ENCODE measurements at places on chromosomes 3 and 15. TPM values are rescaled to one million over a fixed set of nuclear protein-coding genes. Genes with fewer than 3 reads are reported as not detected.

The C15orf61 gene
- total RNA-seq: 2.9 TPM

The SPINT1 gene
- 29.7 TPM for total RNA-seq

The TMEM42 gene
- total RNA-seq: 18.6 TPM

The CACNA1D gene
- not detected for total RNA-seq

The NOX5 gene
- not detected for total RNA-seq

The SLC6A1 gene
- not detected for total RNA-seq

The IL17RB gene
- 2.7 TPM for total RNA-seq

The CLDN11 gene
- 21.1 TPM for total RNA-seq

The GOLGA8Q gene
- 2.3 TPM for total RNA-seq

The RARRES1 gene
- total RNA-seq: not detected

The LOXL1 gene
- 27.1 TPM for total RNA-seq

The ROBO1 gene
- total RNA-seq: 0.46 TPM

The HCLS1 gene
- not detected for total RNA-seq

The P2RY14 gene
- not detected for total RNA-seq

The PRKAR2A gene
- total RNA-seq: 6.5 TPM

The RPL32 gene
- total RNA-seq: 1,005 TPM

The NMD3 gene
- total RNA-seq: 31.6 TPM

The GALNT15 gene
- not detected for total RNA-seq

The ECE2 gene
- not detected for total RNA-seq

The FES gene
- total RNA-seq: not detected

The DYNC1LI1 gene
- 41.1 TPM for total RNA-seq
